ENCODE measurements at places on chromosomes 11 and 22.

GRCh38 chr11:66100272-66101065 lies 30.4 kb downstream of the PACS1 start:
- peak; percentile 15 for DNase-seq

DNA sequence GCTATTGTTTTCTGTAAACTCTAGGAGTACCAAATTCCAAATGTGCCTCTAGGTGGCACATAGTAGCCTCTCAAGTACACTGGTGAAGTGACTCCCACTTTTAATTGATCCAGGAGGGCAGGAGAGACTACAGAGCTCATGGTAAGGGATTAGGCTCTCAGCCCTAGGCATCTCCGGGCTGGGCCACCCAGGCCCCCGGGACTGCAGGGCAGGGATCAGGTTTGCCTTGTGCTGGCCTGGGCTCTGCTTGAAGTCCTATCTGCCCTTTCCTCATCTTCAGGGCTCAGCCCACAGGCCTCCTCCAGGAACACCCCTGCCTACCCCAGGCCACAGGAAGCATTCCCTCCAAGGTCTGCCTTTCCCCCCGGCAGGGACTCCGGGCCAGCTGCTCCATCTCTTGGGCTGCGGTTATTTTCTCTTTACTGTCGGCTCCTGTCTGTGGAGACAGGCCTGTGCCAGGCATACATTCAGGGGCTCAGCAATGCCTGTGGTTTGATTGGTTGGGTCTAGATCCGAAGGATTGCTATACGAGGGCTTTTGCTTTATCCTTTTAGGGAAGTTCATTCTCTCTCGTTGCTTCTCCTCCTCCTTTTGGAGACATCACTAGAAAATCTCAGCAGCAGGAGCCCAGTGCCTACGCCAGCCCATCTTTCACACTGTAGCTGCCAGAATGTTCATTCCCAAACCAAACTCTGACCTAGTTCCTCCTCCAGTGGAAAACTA lies 32.8 kb downstream of the PARVA start:
- DNase-seq: no peak

DNA sequence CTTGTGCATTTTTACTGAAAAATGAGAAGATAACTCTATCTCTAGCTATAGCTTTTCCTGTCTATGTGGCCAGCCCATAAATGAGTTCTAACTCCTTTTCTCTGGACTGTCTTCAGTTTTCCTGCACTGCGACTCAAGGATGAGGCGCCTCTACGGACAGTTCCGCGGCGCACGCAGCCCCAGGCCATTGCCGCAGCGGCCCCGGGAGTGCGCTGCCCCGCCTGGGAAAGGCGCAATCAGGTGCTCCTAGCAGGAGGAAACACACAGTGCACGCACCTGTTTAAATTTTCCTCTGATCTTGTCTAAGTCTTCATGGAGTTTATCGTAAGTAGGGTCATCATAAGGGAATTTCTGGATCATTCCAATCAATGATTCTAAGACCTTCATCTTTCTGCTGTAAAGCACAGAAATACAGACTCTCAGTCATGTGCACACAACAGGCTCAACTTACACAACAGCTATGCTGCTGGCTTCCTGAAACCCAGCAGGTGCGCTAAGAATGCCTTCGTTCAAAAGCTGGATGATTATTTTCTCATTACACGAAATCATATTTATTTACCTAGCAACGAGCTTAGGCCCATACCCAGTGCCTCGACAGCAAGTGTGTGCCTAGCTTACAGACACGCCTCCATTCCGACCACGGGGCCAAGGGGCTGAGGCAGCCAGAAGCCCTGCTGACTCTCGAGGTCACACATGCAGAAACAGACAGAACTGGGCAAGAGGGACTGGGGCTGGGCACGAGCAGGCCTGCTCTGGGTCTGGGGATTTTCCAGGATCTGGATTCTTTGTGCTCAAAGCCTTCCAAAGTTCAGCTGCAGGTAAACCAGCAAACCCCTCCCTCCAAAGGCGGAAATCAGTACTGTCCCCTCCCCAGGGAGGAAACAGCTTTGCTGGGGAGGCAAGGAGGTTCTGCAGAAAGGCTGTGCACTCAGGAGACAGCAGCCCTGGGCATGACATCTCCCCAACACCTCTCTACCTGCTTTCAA lies 7.2 kb downstream of the LTO1 start:
- peak; percentile 25 for DNase-seq

DNA sequence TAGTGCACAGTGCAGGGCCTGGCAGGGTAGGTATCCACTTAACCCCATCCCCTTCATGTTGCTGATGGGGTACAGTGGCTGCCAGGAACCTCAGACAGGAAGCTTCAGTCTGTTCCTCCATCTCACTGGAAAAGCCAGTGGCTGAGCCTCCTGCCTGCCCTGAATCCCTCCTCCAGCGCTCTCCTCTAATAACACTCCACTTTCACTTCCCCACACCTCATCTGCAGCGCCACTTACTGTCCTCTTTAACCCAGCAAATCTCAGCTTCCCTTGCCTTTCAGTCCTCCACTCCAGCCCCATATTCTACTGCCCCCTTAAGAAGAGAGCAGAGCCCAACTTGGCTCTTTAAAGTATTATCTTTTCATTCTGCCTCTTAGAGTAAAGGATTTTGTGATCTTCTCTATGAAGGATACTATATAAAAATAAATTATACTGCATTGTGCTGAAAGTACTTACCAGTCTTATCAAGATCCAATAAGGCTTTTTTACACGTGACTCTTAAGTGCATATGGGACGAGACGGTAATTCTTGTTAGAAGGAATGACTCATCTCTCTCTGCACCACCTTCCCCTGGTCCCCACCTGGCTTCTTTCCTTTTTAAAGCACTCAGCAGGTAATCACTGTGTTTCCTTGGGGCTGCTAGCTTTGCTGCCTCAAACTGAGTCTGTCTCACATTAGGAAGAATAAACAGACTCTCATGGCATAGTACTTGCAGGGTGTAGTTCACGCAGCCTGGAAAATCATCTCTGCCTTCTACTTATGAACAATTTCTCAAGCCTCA lies 238.0 kb upstream of the NARS2 start:
- DNase-seq: no peak

DNA sequence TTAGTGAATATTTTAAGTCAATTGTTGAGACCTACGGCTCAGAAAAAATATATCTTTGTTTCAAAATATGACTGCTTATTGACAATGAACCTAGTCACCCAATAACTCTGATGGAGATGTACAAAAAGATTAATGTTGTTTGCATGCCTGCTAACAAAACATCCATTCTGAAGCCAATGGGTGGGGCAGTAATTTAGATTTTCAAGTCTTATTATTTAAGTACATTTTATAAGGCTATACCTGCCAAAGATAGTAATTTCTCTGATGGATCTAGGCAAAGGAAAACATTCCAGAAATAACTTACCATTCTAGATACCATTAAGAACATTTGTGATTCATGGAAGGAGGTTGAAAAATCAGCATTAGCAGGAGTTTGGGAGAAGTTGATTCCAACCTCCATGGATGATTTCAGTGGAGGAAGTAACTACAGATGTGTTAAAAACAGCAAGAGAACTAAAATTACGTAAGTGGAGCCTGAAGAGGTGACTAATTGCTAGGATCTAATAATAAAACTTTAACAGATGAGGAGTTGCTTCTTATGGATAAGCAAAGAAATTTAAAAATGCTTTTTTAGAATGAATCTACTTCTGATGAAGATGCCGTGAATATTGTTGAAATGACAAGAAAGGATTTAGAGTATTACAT lies 26.4 kb upstream of the OR8D2 start:
- DNase-seq: no peak

DNA sequence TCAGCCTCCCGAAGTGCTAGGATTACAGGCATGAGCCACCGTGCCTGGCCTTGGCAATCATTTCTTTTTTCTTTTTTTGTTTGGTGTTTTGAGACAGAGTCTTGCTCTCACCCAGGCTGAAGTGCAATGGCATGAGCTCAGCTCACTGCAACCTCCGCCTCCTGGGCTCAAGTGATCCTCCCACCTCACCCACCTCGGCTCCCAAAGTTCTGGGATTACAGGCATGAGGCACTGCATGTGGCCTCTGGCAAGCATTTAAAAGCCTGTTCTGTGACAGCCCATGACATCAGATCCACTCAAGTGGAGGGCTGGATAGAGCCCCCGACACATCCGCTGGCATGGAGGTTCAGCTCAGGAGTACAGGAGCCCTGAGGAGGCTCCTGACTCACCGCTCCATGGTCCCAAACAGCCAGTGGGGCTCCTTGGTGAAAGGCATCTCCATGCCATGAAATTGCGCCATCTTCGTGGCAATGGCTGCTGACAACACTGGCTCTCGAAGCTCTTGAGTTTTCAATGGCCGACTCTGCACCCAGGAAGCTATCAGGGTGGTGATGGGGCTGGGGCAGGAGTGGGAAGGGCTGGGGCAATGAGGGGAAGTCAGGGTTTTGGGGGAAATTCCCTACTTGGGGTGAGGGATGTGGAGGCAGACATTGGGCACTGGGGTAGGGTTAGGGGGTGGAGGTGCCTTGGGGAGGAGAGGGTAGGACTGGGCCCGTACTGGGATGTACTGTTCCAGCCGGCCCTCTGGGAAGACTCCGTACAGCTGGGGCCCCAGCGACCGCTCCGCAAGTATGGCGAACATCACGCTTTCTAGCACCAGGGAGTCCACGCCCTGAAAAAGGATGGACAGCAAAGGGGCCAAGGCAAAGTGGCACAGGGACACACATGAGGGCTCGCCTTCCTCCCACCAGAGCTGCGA lies 1.4 kb downstream of the CHKB start:
- no peak for DNase-seq

DNA sequence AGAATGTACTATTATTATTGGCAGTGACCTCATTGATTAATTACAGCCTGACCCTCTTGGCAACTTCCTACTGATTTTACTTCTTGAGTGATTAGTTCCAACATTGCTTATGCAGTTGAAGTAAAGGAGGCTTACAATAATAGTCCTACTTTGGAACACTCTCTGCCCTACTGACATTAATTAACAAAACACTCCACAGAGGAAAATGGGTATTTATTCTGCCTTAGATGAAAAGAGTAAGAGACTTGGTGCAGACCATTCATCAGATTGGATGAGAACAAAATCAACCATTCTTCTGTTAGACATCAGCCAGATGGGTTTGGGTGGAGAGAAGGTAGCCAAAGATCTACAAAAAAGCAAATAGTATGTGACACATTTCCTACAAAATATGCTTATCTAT lies 363.8 kb downstream of the FAT3 start:
- no peak for DNase-seq

GRCh38 chr11:130340671-130341319 lies 26.1 kb upstream of the ZBTB44 start:
- no peak for DNase-seq

DNA sequence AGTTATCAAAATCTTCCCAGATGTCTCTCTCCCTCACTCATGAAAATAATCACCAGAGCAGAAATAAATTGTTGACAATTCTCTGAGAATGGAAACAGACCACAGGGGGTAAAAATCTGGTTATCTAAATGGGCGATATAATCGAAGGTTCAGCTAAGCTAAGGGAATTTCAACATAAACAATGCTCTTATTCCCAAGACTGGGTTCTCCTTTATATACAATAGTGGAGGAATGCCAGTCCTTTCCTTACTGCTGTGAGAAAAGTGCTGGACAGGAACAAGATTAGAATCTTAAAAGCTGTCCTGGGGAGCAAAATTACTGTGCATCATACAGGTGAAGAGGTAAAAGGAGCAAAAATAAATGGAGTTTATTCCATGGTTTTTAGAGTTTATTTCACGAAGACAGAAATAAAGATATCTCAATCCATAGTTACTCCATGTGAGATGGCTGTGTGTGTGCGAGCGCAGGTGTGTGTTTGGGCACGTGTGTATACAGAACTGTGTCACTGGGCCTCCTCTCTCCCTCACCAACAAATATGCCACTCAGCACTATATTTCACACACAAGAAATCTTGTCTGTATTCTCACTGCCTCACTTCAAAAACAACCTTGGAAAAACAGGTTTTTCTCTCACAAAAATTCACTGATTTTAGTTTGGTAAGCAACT lies 385.6 kb downstream of the DCDC1 start:
- no peak for DNase-seq

DNA sequence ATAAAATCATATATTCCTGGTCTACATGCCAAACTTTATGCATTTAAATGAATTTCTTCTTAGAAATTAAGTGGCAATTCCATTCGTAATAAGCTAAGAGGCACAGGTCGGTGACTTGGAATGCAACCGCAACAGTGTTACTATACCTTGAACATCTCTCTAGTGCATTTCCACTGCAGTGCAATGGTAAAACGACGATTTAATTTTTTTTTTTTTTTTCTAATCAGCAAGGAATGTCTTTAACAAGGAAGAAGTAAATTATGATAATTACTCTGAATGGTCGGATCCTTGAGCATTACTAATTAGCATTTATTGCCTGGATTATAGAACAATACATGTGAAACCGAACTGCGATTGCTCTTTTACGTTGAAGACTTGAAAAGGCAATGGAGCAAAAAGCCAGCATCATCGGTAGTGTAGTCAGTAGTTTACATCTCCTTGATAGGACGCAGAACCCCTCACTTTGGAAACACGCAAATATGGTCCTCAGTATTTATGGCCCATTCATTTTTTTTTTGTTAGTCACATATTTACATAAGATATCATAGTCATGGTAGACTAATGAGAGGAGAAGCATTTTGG lies 20.2 kb downstream of the BLID start:
- no peak for DNase-seq

DNA sequence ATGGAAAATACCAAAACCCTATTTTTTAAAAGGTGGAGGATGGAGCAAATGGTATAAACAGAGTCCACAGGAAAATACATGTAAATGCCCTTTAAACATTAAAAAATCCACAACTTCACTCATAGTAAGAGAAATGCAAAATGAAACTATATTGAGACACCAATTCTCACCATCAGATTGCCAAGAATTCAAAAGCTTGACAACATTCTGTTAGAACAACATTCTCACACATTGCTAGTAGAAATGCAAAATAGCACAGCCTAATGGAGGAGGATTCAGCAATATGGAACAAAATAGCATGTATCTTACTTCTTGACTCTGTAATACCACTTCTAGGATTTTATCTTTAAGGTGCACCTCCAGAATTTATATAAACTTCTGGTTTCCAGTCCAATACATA lies 351.8 kb downstream of the NXPE2 start:
- DNase-seq: no peak

- DNase-seq: no peak
Observed at GRCh38 chr22:45572444-45572843, 69.8 kb downstream of the FBLN1 start.
